ENCODE measurements at places on chromosomes 1 and 21.
A peak's percentile ranks its signal among the peaks of the same experiment; 100 is the strongest.

DNA sequence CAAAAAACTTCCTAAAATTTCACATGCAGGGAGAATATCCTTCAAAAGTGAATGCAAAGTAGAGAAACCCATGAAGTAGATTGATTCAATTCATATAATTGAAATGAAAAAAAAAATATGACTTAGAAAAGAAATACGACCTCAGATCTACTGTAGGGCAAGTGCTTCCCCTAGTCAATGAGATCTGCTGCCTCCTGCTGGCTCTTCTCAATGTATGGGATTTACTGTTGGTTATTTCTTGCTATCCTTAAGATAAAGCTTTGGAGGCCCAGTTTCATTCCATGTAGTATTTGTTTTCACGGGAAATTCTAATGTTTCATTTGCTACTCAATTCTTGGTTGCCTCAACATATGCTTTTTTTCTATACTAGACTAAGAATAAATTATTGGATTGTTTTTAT is 46.2 kb downstream of the ZNF648 start:
- no peak for DNase-seq

DNA sequence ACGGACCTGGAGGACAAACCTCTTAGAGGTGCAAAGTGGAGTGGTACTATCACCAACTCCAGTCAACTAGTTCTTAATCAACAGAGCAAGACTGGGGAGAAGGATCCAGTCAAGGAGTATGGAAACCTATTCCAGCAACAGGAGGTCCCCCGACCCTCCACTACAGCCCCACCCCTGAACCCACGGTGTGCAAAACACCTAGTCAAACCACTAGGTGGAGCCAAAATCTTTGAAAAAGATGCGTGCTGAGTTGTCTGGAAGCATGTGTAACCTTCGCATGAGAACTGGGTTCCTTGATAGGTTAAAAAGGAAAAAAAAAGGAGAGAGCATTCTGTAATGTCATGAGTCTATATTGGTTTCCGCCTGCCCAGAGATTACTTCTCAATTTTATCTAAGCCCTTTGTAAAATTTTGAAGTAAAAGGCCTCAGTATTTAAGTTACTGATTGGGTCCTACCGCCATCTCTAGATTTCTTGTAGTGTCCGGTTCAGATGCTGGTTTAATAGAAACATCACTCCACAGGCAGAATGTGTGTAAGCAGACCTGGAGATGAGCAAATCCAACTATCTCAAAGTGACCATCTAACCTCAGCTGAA is 81.9 kb upstream of the HAO2 start:
- no peak for DNase-seq

DNA sequence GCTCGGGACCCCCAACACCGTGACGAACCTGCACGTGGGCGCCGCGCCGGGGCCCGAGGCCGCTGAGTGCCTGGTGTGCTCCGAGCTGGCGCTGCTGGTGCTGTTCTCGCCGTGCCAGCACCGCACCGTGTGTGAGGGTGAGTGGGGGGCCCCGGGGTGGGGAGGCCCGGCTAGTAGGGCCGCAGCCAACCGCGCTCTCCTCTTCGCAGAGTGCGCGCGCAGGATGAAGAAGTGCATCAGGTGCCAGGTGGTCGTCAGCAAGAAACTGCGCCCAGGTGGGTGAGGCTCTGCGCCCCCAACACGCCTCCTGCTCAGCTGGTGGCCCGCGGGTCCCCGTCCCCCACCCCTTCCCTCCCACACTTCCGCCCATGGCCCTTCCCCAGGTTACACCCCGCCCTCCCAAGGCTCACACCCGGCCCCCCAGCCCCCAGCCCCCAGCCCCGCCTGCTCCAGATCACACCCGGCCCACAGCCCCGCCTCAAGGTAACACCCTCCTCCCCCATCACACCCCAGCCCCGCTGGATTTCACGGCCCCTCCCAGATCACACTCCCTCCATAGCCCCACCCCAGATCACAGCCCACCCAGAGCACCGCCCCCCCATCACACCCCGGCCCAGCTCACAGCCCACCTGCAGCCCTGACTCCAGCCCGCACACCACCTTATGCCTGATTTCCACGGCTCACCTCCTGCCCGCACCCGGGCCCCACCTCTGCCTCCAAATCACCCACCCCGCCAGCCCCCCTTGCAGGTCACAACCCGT is 2.4 kb upstream of the MMP23B start:
- peak; percentile 72 for DNase-seq

GRCh38 chr1:16138772-16139221 is 17.1 kb downstream of the EPHA2 start:
- DNase-seq, result no peak

DNA sequence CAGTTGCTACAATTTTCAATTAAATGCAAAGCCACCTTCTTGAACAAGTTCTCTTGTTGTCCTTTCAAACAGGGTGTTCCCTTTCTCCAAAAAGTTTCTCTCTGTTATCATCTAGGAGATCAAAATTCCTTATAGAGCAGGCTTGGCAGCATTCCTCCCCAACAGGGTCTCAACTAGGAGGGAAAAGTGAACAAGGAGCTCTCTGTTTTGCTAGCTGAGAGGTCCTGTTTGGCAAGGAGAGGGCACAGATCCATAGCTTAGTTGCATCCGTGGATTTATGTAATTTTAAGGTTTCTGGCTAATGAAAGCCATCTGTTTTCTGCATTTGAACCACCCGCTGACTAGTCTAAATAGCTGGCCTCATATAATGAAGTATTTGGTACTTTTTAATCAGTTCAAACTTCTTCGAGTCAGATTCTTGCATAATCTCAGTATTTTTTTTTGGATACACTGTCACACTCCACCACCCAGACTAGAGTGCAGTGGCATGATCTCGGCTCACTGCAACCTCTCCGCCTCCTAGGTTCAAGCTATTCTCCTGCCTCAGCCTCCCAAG is 54.0 kb downstream of the APP start:
- no peak for DNase-seq

DNA sequence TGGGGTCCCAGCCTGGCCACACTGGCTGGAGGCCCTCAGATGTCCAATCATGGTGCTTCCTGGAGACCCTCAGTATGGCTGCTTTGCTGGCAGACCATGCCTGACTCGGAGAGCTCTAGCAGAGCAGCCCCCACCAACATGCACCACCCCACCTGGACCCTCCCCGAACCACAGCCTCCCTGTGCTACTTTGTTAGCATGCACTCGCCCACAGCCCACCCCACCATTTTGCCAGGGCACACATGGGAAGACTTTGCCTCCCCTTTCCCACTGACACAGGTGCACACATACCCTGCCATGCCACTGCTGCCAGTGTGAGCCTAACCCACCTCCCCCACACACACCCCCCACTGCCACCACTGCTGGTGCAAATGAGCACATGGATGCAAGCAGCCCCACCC is 497.5 kb upstream of the PBX1 start:
- no peak for DNase-seq

- DNase-seq, result no peak
Measured at GRCh38 chr1:89831462-89832120, 10.8 kb downstream of the LRRC8D start.

- DNase-seq, result no peak
Measured at GRCh38 chr1:46065405-46065804, 67.0 kb downstream of the PIK3R3 start.

- DNase-seq, result no peak
Measured at GRCh38 chr1:237197470-237198425, 155.8 kb downstream of the RYR2 start.

GRCh38 chr21:39096754-39097153 is 86.5 kb downstream of the PSMG1 start:
- no peak for DNase-seq

GRCh38 chr1:31980835-31981455 is 32.7 kb upstream of the KHDRBS1 start:
- DNase-seq, result no peak

GRCh38 chr1:31064111-31064717 is 1.3 kb downstream of the PUM1 start:
- no peak for DNase-seq

- DNase-seq, result no peak
Measured at GRCh38 chr1:63112155-63112900, 210.0 kb upstream of the FOXD3 start.

All from effector CD4-positive, alpha-beta T cell (primary cell).